Smooth muscle cell of the pulmonary artery (primary cell): ENCODE measurements at places on chromosomes 4 and X. TPM values are rescaled to one million over a fixed set of nuclear protein-coding genes. Genes with fewer than 3 reads are reported as not detected.

PNMA5 gene
- not detected in 2 replicates for total RNA-seq

CPZ gene
- total RNA-seq = 1.8 and 24.4 TPM in 2 replicates

OFD1 gene
- total RNA-seq = 9.4 and 11.4 TPM in 2 replicates

CT83 gene
- not detected in 2 replicates for total RNA-seq

CT55 gene
- total RNA-seq = not detected in 2 replicates

TENM3 gene
- total RNA-seq = 1.2 and 17.2 TPM in 2 replicates

ENPEP gene
- 0.43 and 4.7 TPM in 2 replicates for total RNA-seq

ADAMTS3 gene
- total RNA-seq = 3.8 and 5.0 TPM in 2 replicates

WNK3 gene
- total RNA-seq = 0.86 and 1.5 TPM in 2 replicates

INTS6L gene
- 3.6 TPM in 2 replicates for total RNA-seq

AFP gene
- total RNA-seq = 0.46 and 1.1 TPM in 2 replicates

GPR82 gene
- not detected in 2 replicates for total RNA-seq

IGFBP7 gene
- total RNA-seq = 2,245 and 2,337 TPM in 2 replicates

TACR3 gene
- total RNA-seq = not detected in 2 replicates

EVC gene
- total RNA-seq = 50.0 and 54.0 TPM in 2 replicates

ANKRD37 gene
- 17.8 and 23.6 TPM in 2 replicates for total RNA-seq

SRPX2 gene
- total RNA-seq = 32.5 and 210 TPM in 2 replicates

HHIP gene
- total RNA-seq = 11.1 and 26.0 TPM in 2 replicates

LGI2 gene
- 0.23 and 0.59 TPM in 2 replicates for total RNA-seq

BEX2 gene
- total RNA-seq = 1.0 and 1.9 TPM in 2 replicates

CT47A1 gene
- not detected in 2 replicates for total RNA-seq

FRMPD3 gene
- under 0.01 TPM in 1 of 2 replicates, not detected in the other for total RNA-seq

CXCL3 gene
- total RNA-seq = 1.5 and 9.0 TPM in 2 replicates

SPANXA1 gene
- total RNA-seq = not detected in 2 replicates

BRS3 gene
- not detected in 2 replicates for total RNA-seq

HPSE gene
- 0.13 and 0.33 TPM in 2 replicates for total RNA-seq

EGF gene
- total RNA-seq = 0.36 and 1.0 TPM in 2 replicates

BST1 gene
- total RNA-seq = 21.0 and 55.3 TPM in 2 replicates

TMEM150C gene
- 0.33 and 0.53 TPM in 2 replicates for total RNA-seq

TCEAL7 gene
- total RNA-seq = 19.9 and 31.7 TPM in 2 replicates

YY2 gene
- total RNA-seq = 3.4 and 4.0 TPM in 2 replicates

NHSL2 gene
- total RNA-seq = 2.4 and 4.4 TPM in 2 replicates

SPANXC gene
- not detected in 2 replicates for total RNA-seq

MAPK10 gene
- 8.8 and 19.0 TPM in 2 replicates for total RNA-seq

ATOH1 gene
- not detected in 2 replicates for total RNA-seq

ZC4H2 gene
- 4.0 and 4.5 TPM in 2 replicates for total RNA-seq

RENBP gene
- total RNA-seq = 7.6 and 8.9 TPM in 2 replicates

CT47C1 gene
- not detected in 2 replicates for total RNA-seq

SLC16A2 gene
- 12.1 and 24.3 TPM in 2 replicates for total RNA-seq

LONRF3 gene
- total RNA-seq = 0.65 and 1.7 TPM in 2 replicates

LRIT3 gene
- 0.03 TPM in 1 of 2 replicates, not detected in the other for total RNA-seq

PNMA6E gene
- not detected in 2 replicates for total RNA-seq

SPANXA2 gene
- not detected in 2 replicates for total RNA-seq

DTHD1 gene
- total RNA-seq = not detected in 2 replicates

ARHGEF38 gene
- not detected in 2 replicates for total RNA-seq

PORCN gene
- total RNA-seq = 15.6 and 21.8 TPM in 2 replicates

PSAPL1 gene
- not detected in 2 replicates for total RNA-seq

TMEM35A gene
- 5.5 and 7.2 TPM in 2 replicates for total RNA-seq

CETN2 gene
- total RNA-seq = 28.0 and 31.3 TPM in 2 replicates

PAGE4 gene
- total RNA-seq = not detected in 2 replicates

IGSF1 gene
- 0.07 and 0.72 TPM in 2 replicates for total RNA-seq

SSX1 gene
- total RNA-seq = not detected in 2 replicates

DRP2 gene
- total RNA-seq = 1.0 and 1.8 TPM in 2 replicates

GLRB gene
- 16.7 and 20.5 TPM in 2 replicates for total RNA-seq

SPOCK3 gene
- 0.65 and 4.1 TPM in 2 replicates for total RNA-seq

CXXC4 gene
- total RNA-seq = not detected in 2 replicates
